Placental pericyte (primary cell): ENCODE measurements at places on chromosomes 2 and 18. TPM values are rescaled to one million over a fixed set of nuclear protein-coding genes. Genes with fewer than 3 reads are reported as not detected.

Gene ZNF521
- 33.6 and 41.8 TPM in 2 replicates for total RNA-seq

Gene CLEC4F
- not detected in 2 replicates for total RNA-seq

Gene GPC1
- 51.9 and 78.5 TPM in 2 replicates for total RNA-seq

Gene SLC4A3
- total RNA-seq = 2.6 and 4.4 TPM in 2 replicates

Gene ARHGEF33
- 0.22 and 0.29 TPM in 2 replicates for total RNA-seq

Gene PSMA8
- not detected in 2 replicates for total RNA-seq

Gene SS18
- total RNA-seq = 106 and 179 TPM in 2 replicates

Gene KCNE4
- 2.4 and 3.1 TPM in 2 replicates for total RNA-seq

Gene DNAH6
- under 0.01 TPM in 2 replicates for total RNA-seq

Gene ARHGAP28
- total RNA-seq = 0.44 and 0.72 TPM in 2 replicates

Gene FBXO48
- 0.44 and 1.4 TPM in 2 replicates for total RNA-seq

Gene ECEL1
- not detected in 2 replicates for total RNA-seq

Gene KIAA2012
- total RNA-seq = not detected in 2 replicates

Gene LBX2
- total RNA-seq = 1.9 and 3.1 TPM in 2 replicates

Gene POMC
- total RNA-seq = 0.22 TPM in 1 of 2 replicates, not detected in the other

Gene ATRAID
- total RNA-seq = 143 and 170 TPM in 2 replicates
